ENCODE measurements at places on chromosomes 2 and 18.
A peak's percentile ranks its signal among the peaks of the same experiment; 100 is the strongest.

- DNase-seq = no peak
Observed at GRCh38 chr18:44508474-44508873, 172.2 kb upstream of the SETBP1 start.

DNA sequence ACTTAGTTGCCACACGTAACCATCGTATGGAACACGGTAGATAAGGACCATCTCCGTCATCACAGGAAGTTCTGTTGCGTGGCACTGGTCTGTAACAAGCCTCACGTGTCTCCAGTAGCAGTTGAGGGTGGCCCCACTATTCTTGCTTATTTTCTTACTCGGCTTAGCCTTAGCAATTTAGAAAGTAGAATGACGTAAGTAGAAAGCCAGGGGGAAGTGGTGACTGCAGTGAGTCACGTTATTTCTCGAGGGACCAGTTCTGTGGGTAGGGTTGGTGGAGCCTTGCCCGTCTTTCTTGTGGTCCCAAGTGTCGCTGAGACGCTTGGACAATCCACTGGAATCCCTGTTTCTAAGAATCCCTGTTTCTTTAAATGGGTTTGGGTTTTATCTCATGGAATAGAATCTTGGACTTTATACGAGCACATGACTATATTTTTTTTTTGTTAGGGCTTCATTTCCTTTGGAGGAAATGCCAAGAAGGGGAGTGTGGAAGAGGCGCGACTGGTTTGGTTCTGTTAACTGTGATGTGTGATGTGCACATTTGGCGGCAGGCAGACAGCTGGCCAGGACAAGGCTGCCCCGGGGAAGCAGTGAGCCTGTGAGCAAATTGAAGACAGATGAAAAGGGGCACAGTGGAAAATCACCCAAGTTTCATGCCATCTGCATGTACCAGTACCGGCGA is 96.2 kb downstream of the CABLES1 start:
- peak; percentile 94 for DNase-seq

DNA sequence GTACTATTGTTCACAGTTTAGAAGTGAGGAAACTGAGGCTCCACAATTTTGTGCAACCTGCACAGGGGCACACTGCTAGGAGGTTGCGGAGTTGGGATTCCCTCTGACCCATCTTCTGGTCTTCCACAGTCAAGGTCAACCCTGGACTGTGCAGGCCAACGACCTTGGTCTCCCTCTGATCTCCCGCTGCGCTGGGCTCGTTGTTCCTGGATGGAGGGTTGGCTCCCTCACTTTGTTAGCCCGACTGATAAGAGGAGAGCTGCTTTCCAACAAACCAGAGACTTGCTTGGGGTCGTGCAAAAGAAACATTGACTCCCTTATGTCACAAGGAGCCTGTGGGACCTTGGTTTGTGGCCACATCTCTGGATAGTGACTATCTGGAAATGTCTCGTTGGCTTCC is 187.6 kb downstream of the MYCN start:
- DNase-seq = no peak

- DNase-seq = peak; percentile 41
Observed at GRCh38 chr2:12057436-12058166, 311.2 kb downstream of the LPIN1 start.

DNA sequence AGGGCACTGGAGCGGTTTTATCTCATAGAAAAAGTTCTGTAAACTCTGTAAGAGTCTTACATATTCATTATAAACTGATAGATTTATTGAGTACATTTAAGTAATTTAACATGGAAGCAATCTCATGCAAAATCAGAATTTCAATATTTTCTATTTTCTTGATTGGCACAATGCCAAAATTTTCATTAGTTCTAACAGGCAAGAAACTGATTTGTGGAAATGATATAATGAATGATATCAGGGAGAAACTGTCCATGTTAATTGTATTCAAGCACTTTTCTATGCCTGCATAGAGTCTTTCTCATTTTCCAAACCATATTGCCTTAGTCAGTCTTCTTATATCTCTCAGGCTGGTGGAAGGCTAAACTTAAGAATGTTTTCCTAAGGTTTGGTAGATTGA is 23.0 kb upstream of the SPAG16 start:
- DNase-seq = no peak

DNA sequence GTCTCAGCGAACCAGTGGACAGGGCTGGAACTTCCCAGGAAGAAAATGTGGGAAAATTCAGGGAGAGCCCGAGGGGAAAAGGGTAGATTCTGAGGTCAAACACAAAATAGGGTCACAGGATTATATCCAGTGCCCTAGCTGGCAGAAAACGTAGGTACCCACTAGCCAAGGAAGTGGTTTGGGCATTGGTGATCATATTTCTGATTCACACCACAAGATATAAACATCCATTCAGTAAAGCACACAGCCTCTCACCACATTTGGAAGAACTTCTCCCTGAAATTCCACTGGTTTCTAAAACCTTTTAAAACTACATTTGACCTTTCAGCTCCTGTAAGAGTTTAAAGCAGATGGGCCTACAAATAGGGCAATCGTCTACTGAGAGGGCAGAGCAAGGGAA is 186.9 kb downstream of the TTC32 start:
- DNase-seq = peak; percentile 21

- DNase-seq = no peak
Observed at GRCh38 chr2:39534095-39534711, 97.1 kb upstream of the MAP4K3 start.

GRCh38 chr2:10005461-10006235 is 37.7 kb upstream of the KLF11 start:
- no peak for DNase-seq

DNA sequence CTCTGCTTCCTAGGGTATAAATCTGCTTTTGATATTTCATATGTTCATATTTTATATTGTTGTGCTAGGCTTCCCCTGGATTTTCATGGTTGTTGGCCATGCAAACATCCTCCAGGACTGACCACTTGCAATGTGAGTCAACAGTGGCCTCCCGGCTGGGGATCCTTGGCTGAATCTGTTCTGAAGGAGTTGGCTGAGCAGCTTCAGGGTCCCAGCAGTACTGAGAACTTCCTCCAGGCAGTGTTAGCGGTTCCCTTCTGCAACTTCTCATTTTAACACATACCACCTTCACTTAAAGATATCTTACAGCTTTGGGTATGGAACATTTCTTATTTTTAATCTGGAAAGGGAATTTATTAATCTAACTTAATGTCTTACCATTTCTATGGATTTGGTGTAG is 122.1 kb downstream of the DTNB start:
- DNase-seq = peak; percentile 28

DNA sequence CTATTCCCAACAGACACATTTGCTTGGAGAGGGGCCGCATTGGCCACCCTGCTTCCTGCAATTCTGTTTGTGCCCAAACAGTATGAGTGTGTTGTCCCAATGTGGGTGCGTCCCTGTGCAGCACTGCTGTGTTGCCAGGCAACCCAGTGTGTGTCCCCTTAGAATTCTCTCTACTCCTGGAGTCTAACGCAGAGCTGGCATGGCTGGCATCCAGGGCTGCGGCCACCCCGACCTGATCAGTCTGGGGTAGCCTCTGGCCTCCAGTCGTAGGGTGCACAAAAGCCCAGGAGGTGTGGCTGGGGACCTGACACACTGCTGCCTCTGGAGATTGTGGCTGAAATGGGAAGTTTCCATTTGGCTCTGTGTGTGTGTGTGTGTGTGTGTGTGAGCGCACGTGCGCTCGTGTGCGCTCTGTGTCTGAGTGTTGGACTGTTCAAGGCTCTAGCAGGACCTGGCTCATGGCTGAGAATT is 48.0 kb downstream of the TEX44 start:
- no peak for DNase-seq

GRCh38 chr2:241154915-241155314 is 4.6 kb downstream of the PPP1R7 start:
- DNase-seq = no peak

DNA sequence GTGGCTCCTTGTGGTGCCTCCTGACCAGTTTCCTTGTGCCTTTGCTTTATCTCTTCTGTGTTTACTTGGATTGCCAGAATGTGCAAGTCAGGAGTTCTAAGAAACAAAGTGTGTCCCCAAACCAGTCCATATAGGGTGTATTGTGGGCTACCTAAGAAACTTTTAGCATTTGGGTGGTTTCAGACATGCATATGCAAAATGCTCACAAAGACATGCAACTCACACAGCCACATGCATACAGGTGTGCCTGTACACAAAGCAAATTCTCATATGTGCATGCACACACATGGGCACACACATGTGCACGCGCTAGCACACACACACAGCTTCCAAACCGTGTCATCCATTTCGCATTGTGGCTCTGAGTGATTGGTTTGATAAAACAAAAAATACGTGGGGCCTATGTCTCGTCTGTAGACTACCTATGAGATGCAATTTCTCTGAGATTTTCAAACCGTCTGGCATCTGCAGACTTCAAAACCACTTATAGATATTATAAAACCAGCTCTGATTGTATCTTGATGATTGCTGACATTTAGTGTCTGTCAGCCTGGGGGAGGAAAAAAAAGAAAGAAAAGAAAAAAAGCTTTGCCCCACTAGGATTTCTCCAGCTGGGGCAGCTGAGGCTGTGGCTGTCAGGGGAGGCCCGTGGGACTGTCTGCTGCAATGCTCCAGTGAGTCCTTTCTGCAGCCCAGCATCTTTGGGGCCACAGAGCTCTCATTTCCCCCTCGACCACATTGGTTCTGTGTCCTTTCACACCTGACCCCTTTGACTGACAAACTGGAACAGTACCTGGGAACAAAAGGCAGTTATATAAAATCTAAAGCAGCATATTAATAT is 556.1 kb downstream of the CMPK2 start:
- DNase-seq = no peak

DNA sequence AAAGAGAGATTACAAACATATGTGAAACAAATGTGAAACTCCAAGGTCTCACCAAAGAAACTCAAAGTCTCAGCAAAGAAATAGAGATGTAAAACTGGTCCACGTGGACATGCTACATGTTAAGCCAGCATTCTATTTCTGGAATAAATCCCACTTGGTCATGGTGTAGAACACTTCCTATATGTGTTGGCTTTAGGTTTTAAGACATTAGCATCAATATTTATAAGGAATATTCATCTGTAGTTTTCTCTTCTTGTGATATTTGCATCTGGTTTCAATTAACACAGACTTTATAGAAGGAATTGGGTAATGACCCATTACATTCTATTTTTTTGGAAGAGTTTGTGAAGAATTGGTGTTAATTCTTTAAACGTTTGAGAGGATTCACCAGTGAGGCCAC is 133.1 kb downstream of the COPS8 start:
- no peak for DNase-seq

- peak; percentile 85 for DNase-seq
Observed at GRCh38 chr2:181036848-181037603, 56.6 kb downstream of the UBE2E3 start.

- no peak for DNase-seq
Observed at GRCh38 chr2:48993576-48993975, 160.7 kb downstream of the FSHR start.

- no peak for DNase-seq
Observed at GRCh38 chr2:226355600-226355999, 444.0 kb downstream of the IRS1 start.

DNA sequence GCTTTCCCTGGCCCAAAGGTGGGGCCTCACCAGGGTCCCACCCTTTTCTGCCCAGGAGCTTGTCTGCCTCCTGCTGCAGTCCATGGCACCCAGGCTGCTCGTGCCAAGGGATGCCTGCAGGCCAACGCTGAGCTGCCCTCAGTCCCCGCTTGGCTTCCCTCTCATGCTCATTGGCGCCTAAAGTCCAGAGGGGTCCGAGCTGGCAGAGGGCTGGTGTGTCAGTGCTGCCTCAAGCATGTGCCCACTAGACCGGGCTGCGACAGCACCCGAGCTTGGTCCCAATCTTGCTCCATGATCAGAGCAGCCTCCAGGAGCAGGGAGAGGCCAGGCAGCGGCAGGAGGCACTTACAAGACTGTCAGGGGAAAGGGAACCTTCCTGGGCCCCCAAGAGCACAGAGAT is 287.0 kb downstream of the ICOS start:
- no peak for DNase-seq

GRCh38 chr2:71696381-71696780 is 243.0 kb downstream of the DYSF start:
- DNase-seq = no peak

DNA sequence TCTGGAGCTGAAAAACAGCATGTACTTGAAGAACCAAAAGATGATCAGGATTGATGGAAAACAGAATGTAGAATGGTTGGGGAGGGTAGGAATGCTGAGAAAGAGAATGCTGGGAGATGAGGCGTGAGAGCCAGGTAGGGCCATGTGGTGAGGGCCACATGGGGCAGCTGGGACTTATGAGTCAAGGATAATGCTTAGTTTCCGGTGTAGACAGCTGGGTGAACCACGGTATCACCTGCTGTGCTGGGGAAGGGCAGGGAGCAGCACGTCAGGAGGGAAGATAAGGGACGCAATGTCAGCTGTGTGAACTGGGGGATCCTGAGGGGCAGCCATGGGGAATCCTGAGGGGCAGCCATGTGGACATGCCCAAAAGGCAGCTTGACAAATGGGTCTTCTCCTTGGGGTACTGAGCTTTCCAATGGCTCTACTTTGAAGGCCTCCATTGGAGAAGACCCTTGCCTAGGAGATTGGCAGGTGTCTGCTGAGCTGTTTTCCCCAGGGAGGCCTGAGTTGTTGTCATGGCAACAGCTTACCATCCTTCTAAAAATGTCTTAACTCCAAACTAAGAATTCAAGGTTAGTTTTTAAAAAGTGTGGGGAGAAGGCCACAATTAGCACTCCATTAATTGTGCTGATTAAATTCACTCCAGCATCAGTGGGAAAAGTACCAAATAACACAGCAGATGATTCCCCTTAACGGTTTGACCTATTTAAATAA is 51.1 kb downstream of the MTHFD2 start:
- no peak for DNase-seq

DNA sequence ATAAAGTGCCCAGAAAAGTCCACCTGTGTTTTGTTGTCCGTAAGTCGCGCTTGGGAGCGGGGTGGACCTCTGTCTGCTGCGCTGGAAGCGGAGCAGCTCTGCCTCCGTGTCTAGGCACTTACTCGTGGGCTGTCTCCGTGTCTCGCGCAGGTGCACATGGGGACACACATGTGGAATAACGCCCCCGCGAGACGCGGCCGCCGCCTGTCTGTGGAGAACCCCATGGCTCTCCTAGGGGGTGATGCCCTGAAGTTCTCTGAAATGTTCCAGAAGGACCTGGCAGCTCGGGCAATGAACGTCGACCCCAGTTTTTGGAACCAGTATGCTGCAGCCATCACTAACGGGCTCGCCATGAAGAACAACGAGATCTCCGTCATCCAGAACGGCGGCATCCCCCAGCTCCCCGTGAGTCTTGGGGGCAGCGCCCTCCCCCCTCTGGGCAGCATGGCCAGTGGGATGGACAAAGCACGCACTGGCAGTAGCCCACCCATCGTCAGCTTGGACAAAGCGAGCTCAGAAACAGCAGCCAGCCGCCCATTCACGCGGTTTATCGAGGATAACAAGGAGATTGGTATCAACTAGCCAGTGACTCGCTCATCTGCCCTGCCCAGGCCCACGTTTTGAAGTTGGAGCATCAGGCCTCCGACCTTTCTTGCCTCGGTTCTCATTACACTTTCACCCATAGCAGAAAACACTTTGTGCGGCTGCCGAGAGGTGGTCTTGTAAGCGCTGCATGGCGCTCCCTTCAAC is 17.3 kb downstream of the SALL3 start:
- DNase-seq = no peak

- DNase-seq = peak; percentile 51
Observed at GRCh38 chr2:181058378-181059269, 78.2 kb downstream of the UBE2E3 start.

GRCh38 chr2:190607657-190608357 is 41.1 kb upstream of the NAB1 start:
- DNase-seq = peak; percentile 92

All from iris pigment epithelial cell (primary cell).